ENCODE measurements at places on chromosomes 16 and 17.

- DNase-seq, result peak; percentile 63
These were observed 794 bp upstream of the CPNE7 start for GRCh38 chr16:89574681-89575246.

- peak; percentile 30 for DNase-seq
These were observed 707 bp downstream of the NUFIP2 start for GRCh38 chr17:29292992-29293889.

DNA sequence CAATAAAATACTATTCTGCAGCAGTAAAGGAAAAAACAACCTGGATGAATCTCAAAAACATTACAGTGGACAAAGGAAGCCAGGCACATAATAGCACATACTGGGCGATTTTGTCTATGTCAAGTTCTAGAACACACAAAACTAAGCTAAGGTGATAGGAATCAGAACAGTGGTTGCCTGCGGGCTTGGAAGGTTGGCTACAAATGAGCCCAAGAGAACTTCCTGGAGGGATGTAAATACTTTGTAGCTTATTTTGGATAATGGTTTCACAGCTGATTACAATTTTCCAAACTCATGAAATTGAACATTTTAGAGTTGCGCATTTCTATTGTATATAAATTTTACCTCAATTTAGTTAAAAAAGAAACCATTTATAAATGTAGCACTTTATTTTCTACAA is 67.6 kb upstream of the CES5A start:
- no peak for DNase-seq

- DNase-seq, result no peak
These were observed 154.0 kb upstream of the ASIC2 start for GRCh38 chr17:33447090-33447489.

DNA sequence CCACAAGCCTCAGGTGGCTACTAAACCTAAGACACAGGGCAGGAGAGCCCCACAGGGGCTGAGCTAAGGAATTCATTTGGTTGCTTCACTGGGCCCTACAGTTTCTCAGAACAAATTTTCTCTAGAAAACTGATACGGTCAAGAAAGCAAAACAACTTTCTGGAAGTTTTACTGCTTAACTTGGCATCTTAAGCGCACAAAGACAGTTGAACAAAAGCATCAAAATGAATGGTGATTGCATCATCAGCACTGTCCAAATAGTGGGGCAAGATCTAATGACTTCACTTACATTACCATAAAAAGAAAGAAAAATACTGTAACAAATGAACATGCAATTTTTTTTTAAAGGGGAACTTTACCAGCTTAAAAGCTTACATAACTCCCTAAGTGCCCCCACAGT is 47.6 kb downstream of the XPO6 start:
- DNase-seq, result no peak

DNA sequence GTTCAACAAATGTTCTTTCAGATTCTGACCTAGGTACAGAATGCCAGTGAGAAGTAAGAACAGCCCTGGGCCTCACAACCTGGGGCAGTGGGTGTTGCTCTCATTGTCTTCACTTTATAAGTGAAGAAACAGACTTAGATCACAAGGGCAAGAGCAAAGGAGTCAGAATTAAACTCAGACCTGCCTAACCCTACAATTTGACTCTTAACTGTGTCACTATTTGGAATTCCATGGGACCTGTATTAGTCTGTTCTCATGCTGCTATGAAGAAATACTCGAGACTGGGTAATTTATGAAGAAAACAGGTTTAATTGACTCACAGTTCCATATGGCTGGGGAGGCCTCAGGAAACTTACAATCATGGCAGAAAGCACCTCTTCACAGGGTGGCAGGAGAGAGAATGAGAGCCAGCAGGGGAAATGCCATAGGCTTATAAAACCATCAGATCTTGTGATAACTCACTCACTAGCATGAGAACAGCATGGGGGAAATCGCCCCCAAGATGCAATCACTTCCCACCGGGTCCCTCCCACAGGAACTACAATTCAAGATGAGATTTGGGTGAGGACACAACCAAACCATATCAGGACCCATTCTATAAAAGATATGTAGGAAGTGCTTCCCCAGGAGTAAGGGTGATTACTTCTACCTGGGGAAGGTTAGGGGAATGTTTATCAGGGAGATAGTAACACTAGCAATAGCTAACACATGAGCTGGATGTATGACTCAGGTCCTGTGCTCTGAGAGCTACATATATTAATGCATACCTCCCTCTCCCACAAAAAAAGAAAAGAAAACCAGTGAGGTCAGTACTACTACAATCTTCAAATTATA is 270.1 kb downstream of the SOX9 start:
- DNase-seq, result peak; percentile 81

GRCh38 chr16:48340054-48340453 is 45.2 kb downstream of the SIAH1 start:
- DNase-seq, result no peak

GRCh38 chr16:82108100-82108499 is 61.9 kb downstream of the MPHOSPH6 start:
- DNase-seq, result no peak

- DNase-seq, result peak; percentile 22
These were observed 1.2 kb downstream of the RTN4RL1 start for GRCh38 chr17:2023692-2024571.

- no peak for DNase-seq
These were observed 280.8 kb upstream of the IRX5 start for GRCh38 chr16:54649876-54650275.

DNA sequence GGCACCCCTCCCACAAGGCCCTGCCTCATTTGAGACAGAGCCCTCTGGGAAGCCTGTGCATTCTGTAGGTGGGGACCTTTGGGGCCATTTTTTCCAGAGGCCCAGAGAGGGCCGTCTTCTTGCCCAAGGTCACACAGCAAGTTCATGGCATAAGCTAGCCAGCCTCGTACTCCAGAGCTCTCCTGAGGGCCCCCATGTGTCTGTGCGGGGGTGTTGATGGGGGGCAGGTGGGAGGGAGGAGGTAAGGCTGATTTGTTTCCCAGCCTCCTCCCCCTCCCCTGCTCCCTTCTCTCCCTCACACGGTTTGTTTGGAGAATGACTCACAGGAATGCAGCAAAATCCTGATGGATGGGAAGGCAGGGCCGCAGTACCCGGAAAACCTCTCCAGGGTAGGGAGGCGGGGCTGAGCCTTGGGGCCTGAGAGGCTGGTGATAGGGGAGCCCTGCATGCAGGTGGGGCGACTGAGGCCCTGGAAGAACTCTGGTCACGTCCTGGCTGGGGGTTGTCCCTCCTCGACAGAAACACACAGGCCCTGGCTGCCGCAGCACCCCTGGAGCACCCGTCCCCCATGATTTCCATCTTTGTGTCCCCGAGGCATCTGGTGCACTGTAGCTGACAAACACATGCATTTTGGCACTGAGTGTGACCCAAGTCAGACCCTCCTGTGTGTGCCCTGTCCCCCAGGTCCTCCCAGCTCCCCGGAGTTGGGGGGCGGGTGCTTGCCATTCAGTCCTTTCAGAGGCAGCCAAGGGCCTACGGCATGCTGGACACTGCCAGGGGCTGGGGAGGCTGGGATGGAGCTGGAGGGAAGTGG is 29.7 kb downstream of the RAI1 start:
- peak; percentile 89 for DNase-seq

GRCh38 chr17:73261952-73262675 is 434 bp upstream of the CPSF4L start:
- no peak for DNase-seq

DNA sequence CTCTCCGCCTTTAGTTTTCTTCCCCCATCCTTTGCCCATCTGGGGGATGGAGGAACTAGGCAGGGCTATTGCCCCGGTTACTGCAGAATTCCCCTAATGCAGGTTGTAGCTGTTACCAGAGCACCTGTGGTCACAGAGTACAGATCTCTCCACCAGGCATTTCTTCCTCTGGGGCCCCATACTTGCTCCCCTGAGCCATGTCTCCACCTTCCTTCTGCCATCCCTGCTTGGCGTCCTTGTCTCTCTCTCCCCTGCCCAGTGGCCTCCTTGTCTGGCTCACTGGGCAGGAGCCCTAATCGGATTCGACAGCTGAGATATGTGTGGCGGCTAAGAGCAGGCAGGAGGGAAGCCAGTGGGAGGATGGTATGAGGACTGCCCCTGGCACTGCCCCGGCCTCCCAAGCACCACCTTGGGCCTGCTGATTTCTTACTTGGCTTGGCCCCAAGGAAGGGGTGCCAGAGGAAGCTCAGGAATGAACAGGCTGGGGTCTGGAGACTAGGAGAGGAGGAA is 2.0 kb downstream of the RARA start:
- no peak for DNase-seq

GRCh38 chr17:19726631-19727376 is 10.4 kb upstream of the SLC47A2 start:
- no peak for DNase-seq

- no peak for DNase-seq
These were observed 62.6 kb downstream of the IRX5 start for GRCh38 chr16:54993106-54993895.

- no peak for DNase-seq
These were observed 251.9 kb downstream of the RBFOX1 start for GRCh38 chr16:7584561-7584960.

- DNase-seq, result no peak
These were observed 41.5 kb downstream of the CPNE2 start for GRCh38 chr16:57133886-57134285.

All from HFFc6 (cell line).